ENCODE measurements at places on chromosomes 7 and 10.

- DNase-seq, result no peak
Measured at GRCh38 chr7:146660839-146661238, 544.2 kb downstream of the CNTNAP2 start.

DNA sequence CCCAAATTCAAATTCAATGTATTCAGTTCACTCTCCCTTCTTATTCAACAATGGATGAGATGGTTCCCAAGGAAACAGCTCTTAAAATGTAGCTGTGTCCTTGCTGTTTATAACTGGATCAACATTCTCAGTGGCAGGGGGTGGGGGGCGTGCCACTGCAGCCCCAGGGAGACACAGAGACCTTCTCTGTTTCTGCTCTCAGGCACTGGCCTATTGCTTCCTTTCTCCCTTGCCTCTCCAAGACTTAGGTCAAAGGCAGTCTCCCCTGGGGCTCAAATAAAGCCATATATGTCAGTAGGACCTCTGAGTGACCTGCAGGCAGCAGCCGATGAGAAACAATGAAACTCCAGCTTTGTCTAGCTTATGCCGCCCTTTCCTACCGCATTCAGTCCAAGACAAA is 20.7 kb downstream of the VSTM4 start:
- DNase-seq, result no peak

DNA sequence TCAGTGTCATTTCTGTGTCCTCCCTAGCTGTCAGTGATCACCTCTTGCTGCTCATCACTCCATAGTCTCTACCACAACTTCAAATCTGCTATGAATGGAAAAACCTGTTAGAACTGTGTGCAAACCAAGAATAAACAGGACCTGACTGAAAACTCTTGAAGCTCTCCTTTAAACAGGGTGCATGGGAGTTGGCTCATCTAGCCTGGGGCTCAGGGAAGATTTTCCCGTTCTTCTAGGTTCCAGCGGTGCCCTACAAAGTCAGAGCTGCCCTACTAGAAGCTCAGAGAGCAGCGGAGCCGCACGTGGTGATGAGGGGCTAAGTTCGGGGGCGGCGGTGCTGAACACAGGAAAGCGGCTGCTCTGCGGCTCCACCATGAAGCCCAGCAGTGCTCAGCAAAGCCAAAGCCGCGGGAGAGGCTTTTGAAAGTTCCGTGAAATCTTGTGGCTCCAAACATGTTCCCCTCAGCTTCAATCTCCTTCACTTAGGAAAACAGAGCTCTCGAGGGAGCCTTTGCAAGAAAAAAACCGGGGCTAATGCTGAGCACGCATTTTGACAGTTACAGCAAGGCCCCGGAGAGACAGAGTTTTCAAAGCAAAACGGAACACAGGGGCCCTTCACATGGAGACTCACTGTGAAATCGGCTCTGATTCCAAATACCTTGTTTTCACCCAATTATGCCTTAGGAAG is 30.5 kb downstream of the RGS10 start:
- DNase-seq, result no peak

GRCh38 chr10:127585519-127586023 is 36.5 kb downstream of the NPS start:
- DNase-seq, result no peak

GRCh38 chr10:107614939-107615685 is 450.6 kb upstream of the SORCS1 start:
- DNase-seq, result no peak

- no peak for DNase-seq
Measured at GRCh38 chr7:3916146-3916545, 615.1 kb downstream of the SDK1 start.

GRCh38 chr7:51085034-51085692 is 231.4 kb downstream of the COBL start:
- no peak for DNase-seq

DNA sequence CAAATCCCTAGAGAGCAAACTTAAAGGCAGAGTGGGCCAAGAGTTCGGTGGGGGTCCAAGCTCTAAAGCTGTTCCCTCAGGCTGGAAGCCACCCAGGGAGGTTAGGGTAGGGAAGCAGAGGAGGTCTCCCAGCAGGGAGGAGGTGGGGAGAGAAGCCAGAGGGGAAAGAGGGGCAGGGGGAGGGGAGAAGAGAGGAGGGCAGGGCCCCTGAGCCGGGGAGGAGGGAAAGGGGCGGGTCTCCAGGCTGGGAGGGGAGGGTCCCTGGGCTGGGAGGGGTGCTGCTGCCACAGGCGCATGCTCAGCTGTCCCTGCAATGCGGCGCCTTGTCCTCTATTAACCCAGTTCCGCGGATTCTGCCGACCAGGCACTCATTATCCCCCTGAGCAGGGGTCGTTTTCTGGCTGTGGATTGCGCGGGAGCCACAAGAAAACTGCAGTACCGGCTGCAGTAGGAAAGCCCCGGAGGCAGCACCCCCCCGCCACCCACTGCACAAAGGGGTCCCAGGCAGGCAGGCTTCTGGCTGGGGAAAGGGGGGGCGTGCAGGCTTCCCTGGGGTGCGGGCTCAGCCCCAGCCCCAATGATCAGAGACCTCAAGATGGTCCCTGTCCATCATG is 49.3 kb downstream of the CAMK2B start:
- DNase-seq, result no peak

GRCh38 chr10:14084875-14085274 is 245.8 kb downstream of the FRMD4A start:
- no peak for DNase-seq

DNA sequence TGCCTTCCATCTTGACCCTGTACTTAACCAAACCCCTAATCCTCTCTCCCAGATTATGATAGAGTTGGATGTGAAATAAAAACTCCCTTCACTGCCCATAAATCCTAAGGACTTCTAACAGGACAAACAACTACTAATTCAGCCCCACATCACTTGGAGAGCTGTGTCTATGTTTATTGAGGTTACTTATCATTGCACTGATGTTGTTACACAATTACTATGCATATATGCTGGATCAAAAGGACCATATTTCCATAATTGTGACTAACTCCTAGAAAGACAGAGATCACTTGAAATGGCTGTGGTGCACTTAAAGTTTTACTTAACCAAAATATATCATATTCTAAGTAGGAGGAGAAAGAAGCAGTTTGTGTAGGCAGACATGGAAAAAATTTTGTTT is 144.9 kb upstream of the AGK start:
- DNase-seq, result no peak

GRCh38 chr10:19966751-19967150 is 150.5 kb downstream of the PLXDC2 start:
- no peak for DNase-seq

DNA sequence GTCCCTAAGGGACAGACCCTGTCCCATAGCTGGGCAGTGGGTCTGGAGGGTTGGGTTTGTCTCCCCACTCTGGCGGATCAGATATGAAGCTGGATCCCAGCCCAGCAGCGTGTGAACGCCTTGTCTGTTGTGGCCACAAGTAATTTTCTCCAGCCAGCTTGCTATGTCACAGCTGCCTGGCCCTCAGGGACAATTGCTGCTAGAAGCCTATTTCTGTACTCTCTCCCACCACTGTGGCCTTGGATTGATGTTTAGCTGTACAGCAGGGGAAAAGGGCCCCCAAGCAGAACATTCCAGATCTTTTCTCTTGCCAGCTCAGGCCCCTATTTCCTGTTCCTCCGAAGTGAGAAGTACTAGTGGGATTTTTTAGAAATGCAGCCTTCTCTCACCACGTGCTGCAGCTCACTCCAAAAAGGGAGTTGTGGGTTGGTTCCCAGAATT is 53.5 kb upstream of the WAC start:
- DNase-seq, result no peak

DNA sequence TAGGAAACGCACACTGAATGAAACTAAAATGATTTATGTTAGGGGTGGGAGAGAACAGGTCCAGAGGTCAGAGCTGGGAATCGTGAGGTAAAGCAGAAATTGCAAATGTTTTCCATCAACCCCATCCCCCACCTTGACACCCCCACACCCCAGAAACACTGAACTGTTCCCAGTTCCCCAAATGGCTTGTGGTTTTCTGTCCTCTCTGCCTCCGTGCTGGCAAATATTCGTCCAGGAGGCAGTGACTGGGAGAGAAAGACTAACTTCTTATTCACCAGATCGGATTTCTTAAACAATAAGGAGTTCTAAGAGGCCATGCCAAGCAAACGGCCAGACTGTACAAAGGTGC is 730 bp upstream of the RASSF4 start:
- no peak for DNase-seq

All from nucleus accumbens (tissue), 56 donors.